COLO829 (cell line): ENCODE measurements at places on chromosomes 11 and 22.

GRCh38 chr22:47064416-47064815 is 302.0 kb downstream of the TBC1D22A start:
- DNase-seq: no peak

- no peak for DNase-seq
Observed at GRCh38 chr11:122023614-122024250, 92.3 kb downstream of the BLID start.

GRCh38 chr22:30223303-30223702 is 23.3 kb downstream of the LIF start:
- no peak for DNase-seq

DNA sequence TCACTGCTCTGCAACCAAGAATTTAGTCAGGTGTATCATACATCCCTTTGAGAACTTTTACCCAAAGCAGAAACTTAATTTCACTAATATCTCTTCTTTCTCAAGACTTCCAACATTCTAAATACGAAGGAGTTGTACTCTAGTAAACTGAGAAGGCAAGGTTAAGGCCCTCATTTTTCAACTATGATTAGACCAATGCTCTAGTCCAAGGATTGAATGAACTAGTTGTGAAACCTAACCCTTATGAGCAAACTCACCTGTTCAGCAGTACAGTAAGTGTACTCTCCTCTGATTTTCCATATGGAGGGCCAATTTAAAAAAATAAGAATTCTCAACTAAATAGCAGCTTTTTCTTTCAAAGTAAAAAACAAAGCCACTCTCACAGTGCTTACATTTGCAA is 180.0 kb upstream of the C11orf58 start:
- no peak for DNase-seq

- no peak for DNase-seq
Observed at GRCh38 chr11:96447208-96448110, 57.6 kb downstream of the JRKL start.
